Stimulated activated CD4-positive, alpha-beta T cell treated with anti-CD3 and anti-CD28 coated beads, Interleukin-2, amount 100 ng/mL, for 4 hours (primary cell): ENCODE measurements at places on chromosomes 7 and 10.

GRCh38 chr10:11610166-11610825, 1.2 kb downstream of the USP6NL start:
- no peak for DNase-seq

DNA sequence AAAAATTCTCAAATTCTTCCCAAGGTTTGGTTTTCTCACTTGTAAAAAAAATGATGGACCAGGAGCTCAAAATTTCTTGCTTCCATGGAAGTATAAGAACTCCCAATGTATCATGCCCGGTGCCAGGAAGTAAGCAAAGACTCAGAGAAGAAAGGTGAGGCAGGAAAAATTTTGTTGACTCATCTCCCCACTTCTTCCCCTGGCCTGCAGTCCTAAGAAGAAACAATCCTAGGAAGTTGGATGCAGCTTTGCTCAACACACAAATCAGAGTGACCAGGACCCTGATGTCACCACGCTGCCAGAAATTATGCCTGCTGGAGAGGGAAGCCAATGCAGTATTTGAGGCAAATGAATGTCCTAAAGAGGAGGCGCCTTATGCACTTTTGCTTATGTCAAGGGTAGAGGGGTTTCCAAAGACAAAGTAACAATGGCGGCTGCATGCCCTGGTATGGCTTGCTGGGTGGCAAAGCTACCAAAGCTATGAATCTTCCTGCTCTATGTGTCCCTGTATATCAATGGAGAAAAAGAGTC, 163.6 kb downstream of the NEURL1 start:
- no peak for DNase-seq

DNA sequence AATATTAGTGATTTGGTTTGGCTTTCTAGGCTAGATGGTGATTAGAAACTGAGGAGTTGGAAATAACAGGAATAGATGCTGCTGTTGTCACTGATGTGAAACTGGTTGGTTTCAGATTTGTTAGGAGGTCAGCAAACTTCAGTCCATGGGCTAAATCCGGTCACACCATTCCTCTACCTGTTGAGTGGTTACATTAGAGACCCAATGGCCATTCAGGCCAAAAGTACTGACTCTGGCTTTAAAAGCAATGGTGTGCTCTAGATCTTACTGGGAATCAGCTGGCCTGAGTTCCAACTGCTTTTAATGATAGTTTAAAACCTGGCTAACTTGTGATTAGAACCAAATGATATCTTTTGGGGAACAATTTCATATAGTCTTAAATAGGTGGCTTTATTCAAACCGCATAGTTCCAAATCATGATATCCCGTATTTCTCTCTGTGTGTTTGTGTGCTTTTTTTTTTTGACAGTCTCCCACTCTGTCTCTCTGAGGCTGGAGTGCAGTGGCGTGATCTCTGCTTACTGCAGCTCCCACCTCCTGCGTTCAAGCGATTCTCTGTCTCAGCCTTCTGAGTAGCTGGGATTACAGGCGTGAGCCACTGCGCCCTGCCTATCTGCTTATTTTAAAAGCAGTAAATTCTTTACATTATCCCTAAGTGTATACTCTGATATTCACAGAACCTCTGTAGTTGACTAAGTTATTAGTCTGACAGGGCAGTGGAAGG, 7.8 kb upstream of the PBLD start:
- DNase-seq: no peak

DNA sequence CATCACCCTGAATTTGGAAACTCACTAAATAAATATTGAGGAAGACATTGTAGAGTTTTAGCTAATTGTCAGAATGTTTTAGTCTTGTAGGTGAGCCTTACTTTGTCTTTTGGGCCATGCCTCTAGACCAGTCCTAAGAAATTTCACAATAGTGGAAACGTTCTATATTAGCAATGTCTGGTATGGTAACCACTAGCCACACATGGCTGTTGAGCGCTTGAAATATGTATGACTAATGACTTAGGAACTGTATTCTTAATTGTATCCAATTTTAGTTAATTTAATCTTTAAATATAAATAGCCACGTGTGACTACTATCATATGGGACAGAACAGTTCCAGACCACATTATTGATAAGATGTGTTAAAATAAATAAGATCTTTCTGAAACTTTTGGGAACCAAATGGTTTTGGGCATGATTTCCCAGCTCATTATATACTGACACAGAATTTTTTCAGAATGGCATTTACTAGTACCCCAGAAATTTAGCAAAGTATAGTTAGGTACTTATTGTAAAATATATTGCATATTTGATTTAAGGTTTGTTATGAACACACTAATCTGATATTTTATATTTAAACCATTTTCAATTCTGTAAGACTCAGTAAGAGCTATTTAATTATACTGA, 95.0 kb downstream of the VPS50 start:
- DNase-seq: no peak

- DNase-seq: no peak
Measured at GRCh38 chr10:15719049-15719898, 448 bp downstream of the ITGA8 start.

GRCh38 chr7:45649560-45650346, 75.6 kb downstream of the ADCY1 start:
- DNase-seq: no peak

GRCh38 chr7:1562116-1562515, 6.1 kb upstream of the TMEM184A start:
- DNase-seq: no peak

- no peak for DNase-seq
Measured at GRCh38 chr10:90718182-90718581, 139.7 kb downstream of the HTR7 start.

- no peak for DNase-seq
Measured at GRCh38 chr10:130409331-130409730, 273.1 kb downstream of the GLRX3 start.

- DNase-seq: no peak
Measured at GRCh38 chr10:121981346-121981745, 6.3 kb upstream of the NSMCE4A start.

DNA sequence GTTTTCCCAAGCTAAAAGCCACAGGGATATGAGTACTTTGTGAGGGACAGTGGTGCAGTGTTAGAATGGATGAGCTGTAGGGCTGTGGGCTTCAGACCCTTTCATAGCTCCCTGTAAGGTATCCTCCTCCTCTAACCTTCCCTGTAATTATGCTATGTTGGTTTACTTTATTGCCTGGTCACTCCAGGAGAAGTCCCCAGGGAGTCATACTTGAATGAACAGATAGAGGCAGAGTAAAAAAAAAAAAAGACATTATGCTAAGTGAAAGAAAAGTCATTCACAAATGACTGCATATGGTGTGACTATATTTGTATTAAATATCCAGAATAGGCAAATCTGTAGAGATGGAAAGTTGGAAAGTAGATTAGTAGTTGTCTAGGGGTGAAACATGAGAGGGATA, 434.4 kb downstream of the AUTS2 start:
- no peak for DNase-seq

DNA sequence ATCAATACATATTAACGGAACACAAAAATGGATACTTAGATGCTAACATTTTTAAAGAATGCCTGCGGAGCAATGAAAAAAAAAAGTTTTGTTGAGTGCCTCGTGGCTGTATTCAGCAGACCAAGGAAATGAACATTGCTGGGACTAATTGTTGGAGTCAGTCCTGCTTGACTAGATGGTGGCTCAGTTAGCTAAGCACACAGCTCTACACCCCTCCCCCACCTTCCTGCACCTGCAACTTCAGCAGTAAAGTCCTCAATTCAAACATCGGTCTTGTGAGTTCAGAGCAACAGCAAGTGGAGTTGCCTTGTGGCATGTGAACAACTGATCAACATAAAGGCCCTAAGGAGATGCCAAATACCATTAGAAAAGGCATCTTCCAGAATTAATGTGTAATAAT, 326.0 kb upstream of the NPSR1 start:
- DNase-seq: no peak

GRCh38 chr7:74275401-74275881, 13.8 kb upstream of the CLIP2 start:
- DNase-seq: no peak

- no peak for DNase-seq
Measured at GRCh38 chr7:140239653-140239935, 62.8 kb upstream of the KDM7A start.

GRCh38 chr10:725786-726185, 36.3 kb upstream of the DIP2C start:
- DNase-seq: no peak

- DNase-seq: no peak
Measured at GRCh38 chr7:109009636-109010035, 440.0 kb downstream of the DNAJB9 start.

GRCh38 chr7:117041007-117041406, 87.7 kb downstream of the ST7 start:
- no peak for DNase-seq

DNA sequence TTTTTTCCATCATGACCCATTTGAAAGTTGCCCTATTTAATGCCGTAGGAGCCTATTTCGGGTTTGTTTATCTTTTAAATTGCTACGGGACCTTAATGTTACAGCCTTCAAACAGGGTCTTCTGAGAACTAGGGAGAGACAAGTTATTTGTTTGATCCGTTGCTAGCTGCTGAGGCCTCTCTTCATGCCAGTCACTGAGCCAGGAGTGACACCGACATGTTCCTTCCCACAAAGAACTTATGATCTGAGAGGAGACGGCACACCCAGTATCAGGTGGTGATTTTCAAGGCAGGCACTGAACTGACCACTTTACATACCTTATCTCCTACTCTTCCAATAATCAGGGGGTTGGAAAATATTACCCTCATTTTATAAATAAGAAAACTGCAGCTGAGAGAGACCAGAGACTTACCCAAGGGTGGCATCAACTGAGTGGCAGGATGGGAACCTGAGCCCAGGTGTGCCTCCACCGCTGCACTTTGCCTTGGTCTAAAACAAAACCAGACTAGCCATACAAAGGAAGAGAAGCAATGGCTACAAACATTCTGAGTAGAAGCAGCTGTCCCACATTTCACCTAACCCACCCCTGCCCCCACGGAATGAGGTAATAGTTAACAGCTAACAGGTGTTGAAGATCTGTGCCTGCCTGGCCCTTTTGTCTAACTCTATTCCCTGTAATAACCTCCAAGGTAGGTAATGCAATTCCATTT, 40.5 kb downstream of the PPP1R3C start:
- DNase-seq: no peak

- no peak for DNase-seq
Measured at GRCh38 chr7:115117748-115118147, 195.9 kb downstream of the MDFIC start.

- no peak for DNase-seq
Measured at GRCh38 chr7:147980826-147981813, 609.4 kb upstream of the C7orf33 start.

GRCh38 chr7:36600869-36601530, 123.3 kb downstream of the AOAH start:
- DNase-seq: peak; percentile 6

DNA sequence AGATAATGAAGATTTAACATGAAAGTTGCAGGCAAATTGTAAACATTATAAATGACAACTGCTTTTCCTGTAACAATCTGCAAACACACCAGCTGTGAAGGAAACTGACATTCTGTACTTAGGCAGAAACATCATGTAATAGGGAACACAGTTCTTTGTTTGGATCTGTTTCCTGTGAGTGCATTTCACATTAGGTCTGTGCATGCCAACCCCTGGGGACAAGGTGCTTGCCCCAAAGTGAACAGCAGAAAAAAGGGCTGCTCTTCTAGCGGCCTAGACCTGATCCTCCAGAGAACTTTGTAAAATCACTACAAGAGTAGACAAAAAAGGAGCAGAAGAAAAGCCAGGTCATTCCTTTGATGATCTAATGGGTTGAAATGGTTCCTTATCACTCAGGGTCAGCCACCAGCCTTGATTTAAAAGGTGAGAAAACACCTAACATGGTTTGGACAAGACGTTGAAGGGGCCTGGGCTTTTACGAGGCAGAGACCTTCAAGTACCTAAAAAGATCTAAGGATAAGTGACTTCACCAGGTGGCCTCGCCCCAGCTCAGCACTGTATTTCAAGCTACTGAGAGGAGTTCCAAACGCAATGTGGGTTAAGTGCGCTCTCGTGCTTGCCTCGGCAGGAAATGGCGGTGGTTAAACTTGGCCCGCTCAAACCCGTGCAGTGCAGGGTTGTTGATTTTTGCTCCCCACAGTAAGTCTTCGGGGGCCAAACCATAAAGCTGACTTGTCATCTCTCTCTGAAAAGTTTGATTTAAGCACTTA, 249.7 kb downstream of the CREB5 start:
- no peak for DNase-seq

DNA sequence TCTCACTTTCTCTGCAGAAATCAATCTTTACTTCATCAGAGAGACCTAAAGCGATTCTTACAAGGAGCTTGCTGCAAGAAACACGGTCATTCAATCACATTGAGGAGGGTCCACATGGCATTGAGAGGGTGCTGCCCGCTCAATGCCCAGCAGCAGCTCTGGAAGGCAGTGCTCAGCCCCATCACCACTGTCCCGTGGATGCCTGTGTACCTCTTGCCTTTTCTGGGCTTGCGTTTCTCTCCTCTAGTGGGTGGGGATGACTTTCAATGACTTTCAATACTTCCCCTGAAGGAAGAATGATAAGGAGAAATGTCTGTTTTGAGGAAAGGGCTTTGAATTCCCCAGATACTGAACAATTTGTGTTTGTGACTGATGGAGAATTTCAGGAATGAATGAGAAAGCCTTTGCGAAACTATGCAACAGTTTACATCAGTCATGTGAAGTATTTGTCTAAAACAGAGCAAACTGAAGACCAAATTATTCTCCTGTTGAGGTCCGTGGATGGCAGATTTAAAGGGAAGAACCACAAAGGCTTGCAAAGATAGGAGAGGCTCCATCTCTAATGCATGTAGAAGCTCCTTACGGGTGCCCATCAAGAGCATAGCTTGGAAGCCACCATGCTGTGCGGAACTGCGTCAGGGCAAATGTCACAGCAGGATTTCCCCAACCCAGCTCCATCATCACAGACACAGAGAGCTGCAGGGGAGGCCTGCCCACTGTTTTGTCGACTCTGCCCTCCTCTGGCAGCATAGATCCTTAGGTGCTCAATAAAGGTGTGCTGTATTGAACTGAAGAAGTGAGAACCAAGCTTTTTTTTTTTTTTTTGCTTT, 6.6 kb upstream of the ZNF22 start:
- no peak for DNase-seq

DNA sequence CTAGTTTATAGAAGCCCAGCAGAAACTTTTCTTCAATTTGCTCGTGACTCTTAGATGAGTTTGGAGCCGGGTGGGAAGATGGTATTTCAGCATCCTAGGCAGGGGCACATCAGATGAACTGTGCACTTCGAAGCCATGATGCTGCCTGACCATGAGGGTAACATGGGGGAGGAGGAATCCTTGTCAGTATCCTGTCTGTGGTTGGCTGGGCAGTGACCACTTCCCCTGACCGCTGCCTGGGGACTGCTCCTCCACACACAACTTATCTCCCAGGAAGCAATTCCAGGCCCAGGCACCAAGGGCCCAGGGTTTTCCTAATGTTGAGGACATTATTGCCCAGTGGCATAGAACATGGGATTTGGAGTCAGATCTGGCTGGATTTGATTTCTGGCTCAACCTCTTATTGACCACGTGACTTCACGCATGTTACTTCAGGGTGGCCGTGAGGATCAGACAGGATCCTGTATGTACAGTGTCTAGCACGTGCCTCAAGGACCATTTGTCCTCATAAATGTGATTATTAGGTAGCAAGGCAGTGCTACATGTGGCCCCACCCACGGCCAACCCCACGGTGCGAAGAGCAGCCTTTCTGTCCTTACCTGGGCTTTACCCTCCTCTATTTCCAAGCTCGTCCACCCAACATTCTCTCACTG, 65.2 kb downstream of the PTPRE start:
- DNase-seq: no peak
